ENCODE measurements at places on chromosomes 12 and 14.

GRCh38 chr14:105876829-105877228 is 350.4 kb downstream of the TMEM121 start:
- DNase-seq: no peak

DNA sequence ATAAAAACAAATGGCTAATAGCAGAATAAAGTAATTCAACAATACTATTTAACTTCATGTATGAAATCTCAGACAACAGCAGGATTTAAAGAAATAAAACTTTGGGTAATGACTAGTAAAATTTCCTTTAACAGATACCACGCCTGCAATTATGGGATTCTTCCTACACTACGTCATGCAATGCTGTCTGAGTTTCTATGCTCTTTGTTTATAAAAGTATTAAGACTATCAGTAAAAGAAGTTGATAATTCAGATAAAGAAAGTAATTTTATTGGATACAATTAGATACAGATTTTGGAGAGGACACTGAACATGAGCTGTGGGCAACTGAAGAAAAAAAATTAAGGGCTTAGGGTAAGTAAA is 308.4 kb upstream of the LRFN5 start:
- DNase-seq: no peak

DNA sequence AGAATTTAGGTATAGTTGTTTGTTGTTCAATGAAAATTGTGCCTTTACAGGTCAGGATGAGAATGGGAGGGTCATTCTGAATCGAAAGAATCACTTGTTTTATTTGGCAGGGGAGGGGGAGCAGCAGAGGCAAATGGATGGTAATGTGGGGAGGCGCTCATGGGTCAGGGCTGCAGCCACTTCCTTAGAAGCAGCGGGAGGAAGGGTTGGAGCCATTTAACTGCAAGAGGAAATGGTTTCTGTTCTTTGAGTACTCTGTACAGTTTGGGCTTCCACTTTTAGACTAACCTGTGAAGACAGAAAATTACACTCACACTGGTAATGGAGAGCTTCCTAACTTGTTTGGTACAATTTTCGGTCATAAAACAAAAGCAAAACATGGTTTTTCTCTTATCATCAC is 57.2 kb downstream of the PIWIL1 start:
- DNase-seq: no peak

DNA sequence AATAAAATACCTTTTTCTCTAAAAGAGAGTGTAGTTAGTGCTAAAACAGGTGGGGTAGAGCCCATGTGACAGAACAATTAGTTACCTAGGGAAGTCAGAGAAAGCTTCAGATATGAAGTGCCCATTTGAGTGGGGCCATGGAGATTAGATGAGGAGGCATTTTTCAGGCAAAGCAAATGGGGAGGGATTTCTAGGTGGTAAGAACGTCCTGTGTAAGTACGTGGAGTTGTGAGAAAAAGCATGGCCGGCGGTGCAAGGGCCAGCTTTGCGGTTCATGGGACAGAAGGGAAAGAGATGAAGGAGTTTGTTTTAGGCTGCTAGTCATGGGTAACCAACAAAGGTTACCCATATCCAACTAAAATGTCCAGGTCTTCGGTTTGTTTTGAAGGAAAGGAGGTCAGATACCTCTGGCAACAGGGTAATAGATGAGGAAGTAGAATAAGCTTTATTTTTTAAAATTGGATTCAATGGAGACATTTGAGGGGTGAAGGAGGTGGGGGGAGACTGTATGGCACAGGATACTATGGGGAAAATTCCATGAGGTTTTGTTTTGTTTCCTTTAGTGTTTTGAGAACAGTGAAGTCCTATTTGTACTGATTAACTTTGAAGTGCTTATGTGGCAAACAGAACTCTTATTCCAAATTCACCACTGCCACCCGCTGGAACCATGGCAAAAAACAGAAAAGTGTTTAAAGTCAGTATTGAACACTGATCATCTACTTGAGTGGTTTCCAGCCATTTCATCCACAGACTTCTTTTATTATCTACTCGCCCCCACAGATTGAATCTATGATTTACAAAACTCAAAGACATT is 10.0 kb upstream of the SNRPF start:
- DNase-seq: peak; percentile 79

- DNase-seq: no peak
Observed at GRCh38 chr14:86884498-86884897, 1108.5 kb downstream of the GALC start.

DNA sequence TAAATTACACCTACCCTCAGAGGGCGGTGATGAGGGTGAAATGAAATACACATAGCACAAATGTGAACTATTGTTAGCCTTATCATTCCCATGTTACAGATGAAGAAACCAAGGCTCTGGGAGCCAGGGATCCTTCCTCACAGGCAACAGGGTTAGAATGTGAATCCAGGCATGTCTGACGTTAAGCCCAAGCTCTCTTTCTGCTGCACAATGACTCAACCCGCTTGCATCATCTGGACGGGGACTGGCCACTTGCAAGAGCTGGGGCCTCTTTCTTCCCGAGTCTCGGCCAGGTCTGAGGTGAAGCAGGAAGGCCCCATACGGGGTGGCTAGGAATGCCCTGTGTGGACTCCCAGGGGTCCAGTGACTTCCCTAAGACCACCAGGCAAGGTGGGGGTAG is 105.2 kb downstream of the RBM19 start:
- no peak for DNase-seq

GRCh38 chr12:121796855-121797751 is 3.6 kb upstream of the RHOF start:
- DNase-seq: peak; percentile 89

GRCh38 chr12:98439471-98439951 is 75.9 kb upstream of the TMPO start:
- DNase-seq: peak; percentile 78

DNA sequence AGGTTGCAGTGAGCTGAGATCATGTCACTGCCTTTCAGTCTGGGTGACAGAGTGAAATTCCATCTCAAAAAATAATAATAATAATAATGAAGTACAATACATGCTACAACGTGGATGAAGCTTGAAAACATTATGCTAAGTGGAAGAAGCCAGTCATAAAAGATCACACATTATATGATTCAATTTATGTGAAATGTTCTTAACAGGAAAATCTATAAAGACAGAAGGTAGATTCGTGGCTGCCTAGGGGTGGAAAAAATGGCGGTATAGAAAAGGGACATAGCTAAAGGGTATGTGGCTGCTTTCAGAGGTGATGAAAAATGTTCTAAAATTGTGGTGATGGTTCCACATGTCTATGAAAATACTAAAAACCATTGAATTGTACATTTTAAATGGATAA is 41.0 kb upstream of the AMIGO2 start:
- DNase-seq: no peak

- no peak for DNase-seq
Observed at GRCh38 chr12:79366374-79366773, 324.4 kb downstream of the PAWR start.

DNA sequence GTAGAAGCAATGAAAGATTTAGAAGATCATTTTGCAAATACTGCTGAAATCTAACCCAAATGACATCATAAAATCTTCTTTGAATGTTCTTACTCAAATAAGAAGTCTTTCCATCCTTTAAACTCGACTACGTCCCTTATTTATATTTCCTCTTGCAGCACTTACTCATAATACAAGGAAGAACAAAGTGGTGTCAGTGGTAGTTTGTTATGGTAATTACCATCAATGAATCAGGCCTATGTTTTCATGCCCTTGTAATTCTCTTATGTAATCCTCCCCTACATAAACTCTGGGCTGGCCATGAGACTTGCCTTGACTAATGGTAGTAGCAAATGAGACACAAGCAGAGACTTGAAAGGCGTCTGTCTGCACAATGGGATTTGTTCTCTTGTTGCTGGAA is 17.0 kb downstream of the EEA1 start:
- DNase-seq: no peak

DNA sequence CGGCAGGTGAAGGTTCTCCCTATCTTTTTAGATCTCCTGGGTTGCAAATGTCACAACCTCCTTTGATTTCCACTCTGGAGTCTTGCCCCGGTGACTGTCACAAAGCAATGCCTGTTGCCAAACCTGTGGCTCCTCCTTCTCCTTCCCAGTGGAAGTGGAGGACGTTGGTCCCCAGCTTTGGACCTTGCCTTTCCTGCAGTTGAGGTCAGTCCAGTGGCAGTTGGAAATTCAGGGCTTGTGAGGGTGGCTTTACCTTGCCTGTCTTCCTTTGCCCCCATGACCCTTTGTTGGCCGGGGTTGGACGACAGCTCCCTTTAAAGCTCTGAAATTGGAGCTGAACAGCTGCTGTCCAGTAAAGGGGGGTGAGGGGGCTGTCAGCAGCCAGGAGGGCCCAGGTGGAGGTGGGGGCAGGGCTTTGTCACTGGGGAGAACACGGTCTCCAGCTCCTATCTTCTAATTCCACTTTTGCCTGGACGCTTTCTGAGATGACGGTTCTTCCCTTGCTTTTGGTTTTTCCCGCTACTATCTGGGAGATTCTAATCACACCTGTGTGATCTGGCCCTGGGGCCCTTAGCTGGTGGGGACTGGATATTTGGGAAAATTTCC is 4.1 kb downstream of the TEAD4 start:
- no peak for DNase-seq

DNA sequence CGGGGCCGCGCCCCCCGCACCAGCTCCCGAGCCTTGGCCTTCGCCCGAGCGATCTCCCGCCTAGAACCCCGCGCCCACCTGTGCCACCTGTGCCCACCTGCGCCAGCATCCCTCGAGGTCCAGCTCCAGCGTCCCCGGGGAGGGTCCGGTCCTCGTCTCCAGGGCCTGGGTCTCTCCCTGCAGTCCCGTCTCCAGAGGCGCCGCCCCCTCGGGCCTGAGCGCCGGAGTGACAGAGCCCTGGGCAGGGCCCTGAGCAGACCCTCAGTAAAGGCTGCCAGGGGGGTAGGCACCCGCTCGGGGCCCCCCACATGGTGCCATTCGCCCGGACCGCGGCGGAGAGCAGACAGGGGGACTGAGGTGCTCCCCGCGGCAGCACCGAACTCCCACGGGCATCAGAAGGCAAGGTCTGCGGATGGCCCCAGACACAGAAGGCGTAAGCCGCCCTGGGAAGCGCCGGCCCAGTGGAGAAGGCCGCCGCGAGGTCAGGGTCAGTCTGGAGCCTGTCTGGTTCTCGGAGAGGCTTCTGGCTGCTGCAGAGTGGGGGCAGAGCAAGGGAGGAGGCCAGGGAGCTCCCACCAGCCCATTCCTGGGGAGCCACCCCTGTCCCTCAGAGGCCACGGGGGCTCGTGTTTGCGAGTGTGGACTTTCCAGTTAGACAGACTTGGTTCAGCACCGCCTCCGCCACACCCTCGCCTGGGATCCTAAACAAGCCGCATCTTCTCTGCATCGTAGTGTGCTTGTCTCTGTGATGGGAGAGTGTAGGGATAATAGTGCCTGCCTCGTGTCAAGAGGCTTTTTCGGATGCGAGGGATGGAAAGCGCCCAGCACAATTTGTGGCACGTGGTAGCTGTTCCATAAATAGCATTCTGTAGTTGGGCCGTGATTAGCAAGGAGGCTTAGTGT is 1.1 kb upstream of the PPP1R13B start:
- DNase-seq: no peak

GRCh38 chr12:4297617-4298016 is 23.4 kb upstream of the TIGAR start:
- DNase-seq: no peak

- peak; percentile 18 for DNase-seq
Observed at GRCh38 chr12:5882511-5883190, 62.4 kb downstream of the ANO2 start.

DNA sequence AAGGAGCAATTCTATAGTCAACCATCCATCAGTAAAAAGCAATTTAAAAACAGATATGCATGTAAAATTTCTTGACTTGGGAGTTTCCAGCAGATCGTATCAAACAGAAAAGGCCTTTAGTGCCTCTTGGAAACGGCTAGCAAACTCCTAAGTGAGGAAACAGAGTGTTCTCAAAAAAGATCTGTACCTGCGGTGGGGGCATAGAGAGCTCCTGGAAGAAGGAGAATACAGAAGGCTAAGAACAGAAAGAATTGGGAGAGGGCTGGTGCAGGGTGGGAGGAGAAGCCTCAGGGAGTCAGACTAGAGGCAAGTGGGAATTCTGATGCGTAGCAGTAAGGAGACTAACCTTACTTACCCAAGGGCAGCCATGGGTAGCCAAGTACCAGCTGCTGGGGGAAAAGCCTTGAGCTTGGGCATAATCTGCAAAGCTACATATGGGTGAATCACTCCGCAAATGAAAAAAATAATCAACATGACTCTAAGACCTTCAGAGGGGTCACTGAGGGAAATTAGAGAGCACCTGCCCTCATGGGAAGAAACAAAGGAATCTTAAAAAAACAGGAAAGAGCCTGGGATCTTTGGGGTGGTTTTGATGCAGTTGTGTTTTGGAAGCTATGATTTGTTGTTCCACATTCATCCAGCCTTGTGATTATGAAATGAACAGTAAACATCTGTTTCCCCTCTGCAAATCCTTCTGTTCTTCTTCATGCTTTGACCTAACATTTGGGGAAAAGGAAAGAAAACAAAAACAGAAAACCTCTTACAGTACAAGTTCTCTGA is 10.4 kb downstream of the RHOJ start:
- peak; percentile 49 for DNase-seq

- DNase-seq: no peak
Observed at GRCh38 chr12:85711735-85712390, 124.3 kb downstream of the RASSF9 start.

GRCh38 chr14:70954068-70954467 is 46.8 kb downstream of the PCNX1 start:
- no peak for DNase-seq

- peak; percentile 32 for DNase-seq
Observed at GRCh38 chr14:56686416-56686815, 106.8 kb downstream of the TMEM260 start.

DNA sequence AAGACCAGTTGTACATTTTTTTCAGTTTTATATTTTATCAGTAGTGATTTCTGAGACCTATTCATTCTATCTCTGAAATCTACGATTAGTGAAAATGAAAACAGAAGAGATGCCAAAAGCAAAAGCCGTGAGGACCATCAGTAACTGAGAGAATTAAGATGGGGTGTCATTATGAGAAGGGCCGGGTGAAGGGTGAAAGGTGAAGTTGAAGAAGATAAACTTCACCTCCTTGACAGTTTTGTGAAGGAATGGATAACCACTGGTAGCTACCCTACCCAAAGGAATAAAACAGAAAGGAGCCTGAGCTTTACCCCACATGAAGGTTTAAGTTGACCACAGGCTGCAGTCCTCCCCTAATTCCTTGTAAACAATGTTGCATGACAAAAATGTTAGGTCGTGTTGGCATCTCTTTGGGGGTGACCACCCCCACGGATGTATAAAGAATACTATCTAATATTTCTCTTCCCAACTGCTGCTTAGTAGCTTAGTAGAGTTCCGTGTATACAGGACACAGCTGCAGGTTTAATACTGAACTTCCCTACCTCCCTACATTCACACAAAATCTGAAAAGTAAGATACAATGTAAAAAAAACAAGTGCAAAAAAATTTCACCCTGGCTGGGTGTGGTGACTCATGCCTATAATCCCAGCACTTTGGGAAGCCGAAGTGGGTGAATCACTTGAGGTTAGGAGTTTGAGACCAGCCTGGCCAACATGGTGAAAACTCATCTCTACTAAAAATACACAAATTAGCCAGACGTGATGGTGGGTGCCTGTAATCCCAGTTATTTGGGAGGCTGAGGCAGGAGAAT is 23.9 kb downstream of the GPR19 start:
- no peak for DNase-seq

- peak; percentile 73 for DNase-seq
Observed at GRCh38 chr12:122951979-122952892, 14.0 kb downstream of the ABCB9 start.
